Left ventricle myocardium inferior (tissue), 1 donor: ENCODE measurements at places on chromosomes 12 and 14. TPM values are rescaled to one million over a fixed set of nuclear protein-coding genes. Genes with fewer than 3 reads are reported as not detected.

The ANO4 gene
- not detected for total RNA-seq

The LRFN5 gene
- total RNA-seq, result 0.30 TPM

The GLT1D1 gene
- total RNA-seq, result 11.8 TPM

The CLEC4C gene
- not detected for total RNA-seq

The PRR4 gene
- 1.2 TPM for total RNA-seq

The ASB2 gene
- total RNA-seq, result 251 TPM

The BRF1 gene
- total RNA-seq, result 19.8 TPM

The PRPH gene
- total RNA-seq, result not detected

The JKAMP gene
- 23.5 TPM for total RNA-seq

The PTHLH gene
- 3.7 TPM for total RNA-seq

The PIK3C2G gene
- not detected for total RNA-seq

The TMTC1 gene
- 38.4 TPM for total RNA-seq

DNA sequence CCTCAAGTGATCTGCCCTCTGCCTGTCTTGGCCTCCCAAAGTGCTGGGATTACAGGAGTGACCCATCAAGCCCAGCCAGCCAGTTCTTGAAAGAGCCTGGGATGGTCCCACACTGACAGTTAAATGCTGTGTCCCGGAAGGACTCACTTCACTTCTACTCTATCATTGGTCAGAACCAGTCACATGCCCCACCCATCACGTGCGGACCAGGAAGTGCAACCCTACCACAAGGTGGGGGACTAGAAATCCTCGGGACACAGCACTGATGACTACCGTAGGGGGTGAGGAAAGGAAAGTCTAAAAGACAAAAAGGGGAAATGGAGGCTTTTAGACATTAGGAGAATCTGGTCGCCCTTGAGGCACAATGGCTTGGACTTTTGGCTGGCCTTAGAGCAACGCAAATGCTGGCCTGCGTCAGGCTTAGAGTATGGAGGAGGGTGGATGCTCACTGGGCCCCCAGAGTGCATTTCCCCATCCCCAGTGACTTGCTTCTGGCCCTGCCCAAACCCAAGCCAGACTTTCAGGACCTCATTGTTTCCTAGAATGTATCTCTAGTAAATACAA, 207.7 kb downstream of the TTC8 start:
- DNase-seq, result no peak

DNA sequence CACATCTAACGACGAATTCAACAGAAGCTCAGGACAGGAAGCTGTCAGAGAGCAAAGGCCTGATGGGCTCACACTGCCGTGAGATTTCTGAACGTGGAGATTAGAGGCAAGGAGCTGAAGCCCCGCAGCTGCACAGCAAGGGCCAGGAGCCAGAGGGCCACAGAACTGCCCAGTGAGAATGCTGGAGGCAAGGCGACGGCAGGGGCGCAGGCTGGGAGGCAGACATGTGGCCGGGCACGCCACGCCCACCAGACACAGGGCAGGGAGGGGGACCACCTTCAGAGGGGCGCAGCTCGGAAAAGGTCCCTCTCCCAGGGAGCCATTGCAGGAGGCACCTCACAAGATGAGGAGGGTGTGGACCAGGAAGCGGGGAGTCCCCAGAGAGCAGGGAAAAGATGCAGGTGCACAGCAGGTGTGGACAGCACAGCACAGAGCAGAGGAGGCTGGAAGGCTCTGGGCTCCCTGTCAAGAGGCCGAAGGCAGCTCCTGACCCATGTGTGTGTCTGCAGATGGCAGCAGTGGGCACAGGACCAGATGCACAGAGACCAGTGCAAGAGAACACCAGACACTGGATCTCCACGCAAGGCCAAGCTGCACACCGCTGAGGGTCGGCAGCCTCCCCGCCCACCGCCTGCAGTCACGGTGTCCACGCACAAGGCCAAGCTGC, 23.0 kb downstream of the BTBD6 start:
- no peak for DNase-seq

DNA sequence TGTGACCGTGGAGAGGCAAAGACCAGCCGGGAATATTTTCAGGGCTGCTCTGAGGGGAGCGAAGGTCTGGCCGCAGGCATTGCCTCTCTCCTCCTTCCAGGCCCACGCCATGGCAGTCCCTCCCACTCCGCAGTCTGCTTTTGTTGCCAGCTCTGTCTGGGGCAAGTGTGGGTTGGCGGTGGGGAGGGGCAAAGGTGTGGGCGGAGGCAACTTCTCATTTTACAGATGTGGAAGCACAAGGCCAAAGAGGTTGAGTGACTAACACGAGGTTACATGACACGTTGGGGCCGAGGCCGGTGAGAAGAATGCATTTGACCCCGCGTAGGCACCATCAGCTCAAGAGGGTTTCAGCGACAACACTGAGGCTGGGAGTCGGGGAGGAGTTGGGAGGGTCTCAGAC, 6.1 kb upstream of the FAIM2 start:
- no peak for DNase-seq

- no peak for DNase-seq
Measured at GRCh38 chr12:94732367-94732990, 82.1 kb upstream of the TMCC3 start.

DNA sequence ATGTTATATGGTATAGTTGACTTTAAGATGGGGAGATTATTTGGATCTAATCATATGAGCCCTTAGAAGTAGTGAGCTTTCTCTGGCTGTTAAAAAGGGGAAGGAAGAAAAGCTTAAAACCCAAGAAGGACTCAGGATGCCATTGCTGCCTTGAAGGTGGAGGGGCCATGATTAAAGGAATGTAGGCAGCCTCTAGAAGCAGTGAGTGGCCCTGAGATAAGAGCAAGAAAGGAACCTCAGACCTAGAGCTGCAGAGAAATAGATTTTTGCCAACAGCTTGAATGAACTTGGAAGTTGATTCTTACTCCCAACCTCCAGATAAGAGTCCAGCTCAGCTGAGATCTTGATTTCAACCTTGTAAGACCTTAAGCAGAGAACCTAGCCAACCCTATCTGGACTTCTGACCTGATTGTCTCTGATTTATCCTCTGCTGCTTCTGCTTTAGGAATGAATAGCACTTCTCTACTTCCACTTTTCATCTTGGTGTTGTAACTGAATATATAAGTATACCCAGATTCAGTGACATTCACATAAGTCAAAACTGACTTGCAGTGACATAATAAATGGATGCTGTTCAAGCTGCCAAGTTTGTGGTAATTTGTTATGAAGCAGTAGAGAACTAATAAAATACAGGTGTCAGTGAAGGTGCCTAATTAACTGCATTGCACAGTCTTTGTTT, 33.5 kb downstream of the RAD51B start:
- no peak for DNase-seq

DNA sequence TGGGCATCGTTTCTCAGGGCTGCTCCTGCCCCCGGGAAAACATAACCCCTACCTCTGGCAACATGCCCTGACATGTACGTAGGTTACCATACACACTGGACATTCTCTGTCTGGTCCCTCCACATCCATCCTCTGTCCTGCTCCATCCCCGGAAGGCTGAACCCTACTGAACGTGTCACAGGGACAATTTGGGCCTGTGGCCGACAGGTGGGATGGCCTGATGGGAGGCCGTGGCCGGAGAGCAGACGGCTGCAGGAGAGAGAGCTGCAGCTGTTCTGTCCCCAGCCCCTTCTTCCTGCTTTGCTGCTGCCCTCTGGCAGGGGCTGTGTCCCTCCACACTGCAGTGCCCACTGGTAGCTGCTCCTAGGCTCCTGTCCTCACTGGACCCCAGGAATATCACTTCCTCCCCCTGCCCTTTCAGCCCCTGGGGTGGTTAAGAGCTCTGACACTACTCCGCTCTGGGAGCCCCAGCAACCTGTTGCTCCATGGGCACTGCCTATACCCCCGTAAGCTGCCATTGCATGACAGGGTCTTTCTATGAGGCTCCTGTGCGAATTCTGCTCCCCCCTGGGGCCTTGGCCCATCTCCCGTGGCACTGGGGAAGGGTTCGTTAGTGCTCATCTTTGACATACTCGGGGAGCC, 125.6 kb downstream of the RBM19 start:
- no peak for DNase-seq

DNA sequence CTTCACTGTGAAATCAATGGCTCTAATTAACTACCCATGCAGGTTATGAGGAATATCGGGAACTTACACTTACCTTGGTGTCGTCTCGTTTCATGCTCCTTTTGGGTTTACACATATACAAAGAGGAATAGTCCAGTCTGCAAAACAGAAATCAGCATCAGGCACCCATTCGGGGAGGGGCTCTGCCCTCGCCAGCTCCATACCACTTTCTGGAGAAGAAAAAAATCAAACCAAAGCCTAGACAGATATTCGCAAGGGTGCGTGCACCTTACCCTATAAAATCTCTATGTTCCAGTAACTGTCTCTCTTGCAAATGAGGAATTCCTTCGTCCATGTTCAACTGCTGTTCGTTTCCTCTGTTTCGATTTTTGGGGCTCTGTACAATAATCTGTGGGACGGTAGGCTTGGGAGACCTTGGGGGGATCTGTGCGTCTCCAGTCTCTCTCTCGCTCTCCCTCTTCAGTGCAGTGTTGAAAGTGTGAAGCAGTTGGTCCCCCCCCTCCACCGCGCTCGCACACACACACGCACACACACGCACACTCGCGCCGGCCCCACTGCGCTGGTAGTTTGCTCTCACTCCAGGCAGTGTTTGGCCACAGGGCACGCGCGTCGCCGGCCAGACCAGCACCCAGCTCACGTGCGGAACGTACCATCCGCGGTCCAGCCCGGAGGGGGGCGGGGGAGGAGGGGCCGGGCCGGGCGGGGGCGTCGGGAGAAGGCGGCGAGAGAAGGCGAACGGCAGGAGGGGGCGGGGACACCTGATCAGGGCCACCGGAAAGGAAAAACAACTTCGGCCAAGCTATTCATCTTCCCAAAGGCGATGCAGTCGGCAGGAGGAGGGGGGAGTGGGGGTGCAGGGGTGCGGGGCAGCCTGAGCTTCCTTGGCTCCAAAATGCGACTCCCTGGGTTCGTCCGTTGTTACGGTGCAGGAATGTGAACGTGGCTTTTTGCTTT, at the start of gene BHLHE41:
Gene BHLHE41 (minus strand): TSS at position 592 of the 954 bp plus-strand sequence. CDS start 258 bp downstream, at position 334.
- DNase-seq, result peak; percentile 84

GRCh38 chr12:16788506-16789203, 182.7 kb upstream of the LMO3 start:
- no peak for DNase-seq

GRCh38 chr12:119440803-119441360, 106.4 kb downstream of the CCDC60 start:
- no peak for DNase-seq

GRCh38 chr12:57010627-57011247, 4.4 kb upstream of the ZBTB39 start:
- no peak for DNase-seq

DNA sequence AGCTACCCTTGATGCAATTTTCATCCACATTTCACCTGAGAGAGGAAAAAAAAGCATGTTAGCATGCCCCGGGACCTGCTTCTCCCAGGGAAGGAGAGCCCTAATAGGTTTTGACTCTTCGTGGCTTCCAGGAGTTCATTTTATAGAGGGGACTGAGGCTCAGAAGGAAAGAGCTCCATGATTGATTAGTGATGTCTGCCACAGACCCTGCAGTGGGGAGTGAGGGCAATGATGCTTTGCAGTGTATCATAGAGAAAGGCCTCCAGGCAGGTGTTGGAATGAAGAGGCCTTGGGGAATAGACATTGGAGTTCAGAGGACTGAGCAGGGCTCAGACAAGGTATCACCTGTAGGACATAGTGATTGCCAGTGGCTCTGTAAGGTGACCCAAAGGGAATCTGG, 41.5 kb downstream of the RNFT2 start:
- no peak for DNase-seq

- DNase-seq, result no peak
Measured at GRCh38 chr14:71482671-71483070, 449.6 kb upstream of the RGS6 start.

GRCh38 chr12:92977326-92977725, 48.2 kb upstream of the EEA1 start:
- no peak for DNase-seq

- DNase-seq, result no peak
Measured at GRCh38 chr14:67396381-67396970, 15.5 kb downstream of the PLEK2 start.

- DNase-seq, result no peak
Measured at GRCh38 chr14:89240414-89240813, 176.6 kb downstream of the FOXN3 start.

GRCh38 chr14:103538291-103539055, 9.5 kb downstream of the TRMT61A start:
- DNase-seq, result no peak

DNA sequence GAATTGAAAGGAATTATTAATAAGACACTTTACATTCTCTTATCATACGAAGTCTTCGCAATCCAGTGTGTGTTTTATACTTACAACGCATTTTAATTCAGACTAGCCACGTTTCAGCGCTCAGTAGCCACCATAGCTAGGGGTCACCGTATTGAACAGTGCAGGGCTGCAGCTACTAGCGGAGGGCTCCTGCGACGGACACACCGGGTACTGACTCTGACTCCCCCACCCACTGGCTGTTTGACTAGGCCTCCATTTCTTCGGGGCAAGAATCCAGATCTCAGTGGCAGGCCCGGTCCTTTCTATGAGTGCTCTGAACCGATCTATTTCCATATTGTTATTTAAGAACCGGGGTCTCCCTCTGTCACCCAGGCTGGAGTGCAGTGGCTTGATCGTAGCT, 1.5 kb upstream of the CDK2AP1 start:
- DNase-seq, result no peak

DNA sequence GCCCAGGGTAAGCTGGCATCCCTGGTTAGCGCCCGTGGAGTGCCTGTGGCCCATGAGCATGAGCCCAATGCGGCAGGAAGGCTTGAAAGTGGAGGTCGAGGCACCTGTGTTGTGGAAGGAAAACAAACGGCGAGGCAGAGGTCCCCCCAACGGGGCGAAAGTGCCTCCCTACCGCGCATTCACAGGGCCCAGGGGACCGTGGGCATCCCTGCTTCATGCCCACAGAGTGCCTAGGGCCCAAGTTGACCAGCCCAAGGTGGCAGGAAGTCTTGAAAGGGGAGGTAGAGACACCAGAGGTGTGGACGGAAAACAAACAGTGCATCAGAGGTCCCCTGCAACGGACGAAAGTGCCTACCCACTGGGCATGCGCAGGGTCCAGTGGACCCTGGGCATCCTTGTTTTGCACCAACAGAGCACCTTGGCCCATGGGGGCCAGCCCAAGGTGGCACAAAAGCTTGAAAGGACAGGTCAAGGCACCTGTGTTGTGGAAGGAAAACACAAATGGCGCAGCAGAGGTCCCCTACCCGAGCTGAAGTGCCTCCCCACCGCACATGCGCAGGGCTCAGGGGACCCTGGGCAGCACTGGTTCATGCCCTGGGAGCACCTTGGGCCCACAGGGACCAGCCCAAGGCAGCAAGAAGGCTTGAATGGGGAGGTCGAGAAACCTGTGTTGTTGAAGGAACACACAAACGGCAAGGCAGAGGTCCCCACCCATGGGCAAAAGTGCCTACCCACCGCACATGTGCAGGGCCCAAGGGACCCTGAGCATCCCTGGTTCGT, 377.5 kb downstream of the ALG10 start:
- DNase-seq, result peak; percentile 4

GRCh38 chr12:47983541-47984115, 20.2 kb downstream of the TMEM106C start:
- DNase-seq, result no peak

- DNase-seq, result no peak
Measured at GRCh38 chr12:10119066-10119465, 10.9 kb downstream of the CLEC7A start.

- DNase-seq, result no peak
Measured at GRCh38 chr14:25197885-25198284, 147.9 kb upstream of the STXBP6 start.
